ENCODE measurements at places on chromosomes 3 and 15. TPM values are rescaled to one million over a fixed set of nuclear protein-coding genes. Genes with fewer than 3 reads are reported as not detected.

DNA sequence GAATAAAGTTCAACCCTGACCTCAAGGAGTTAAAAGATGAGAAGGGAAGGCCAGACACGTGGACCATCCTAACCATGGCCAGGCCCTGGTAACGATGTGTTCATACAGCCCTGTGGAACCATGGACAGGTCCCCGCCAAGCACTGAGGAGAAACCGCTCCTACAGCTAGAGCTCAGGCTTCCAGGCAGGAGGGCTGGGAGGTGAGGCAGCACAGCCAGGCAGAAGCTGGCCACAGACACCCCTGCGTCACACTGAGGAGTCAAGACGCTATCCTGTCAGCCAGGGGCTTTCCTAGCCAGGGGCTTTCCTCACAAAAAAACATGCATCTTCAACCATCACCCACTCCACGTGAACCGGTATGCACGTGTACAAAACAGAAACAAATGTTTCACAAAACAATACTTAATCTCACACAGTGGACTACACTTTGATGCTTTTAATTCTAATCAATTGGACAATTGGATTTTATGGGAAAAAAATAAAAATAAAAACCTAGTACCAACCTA, 73.2 kb downstream of the TBC1D2B start:
- no peak for DNase-seq

DNA sequence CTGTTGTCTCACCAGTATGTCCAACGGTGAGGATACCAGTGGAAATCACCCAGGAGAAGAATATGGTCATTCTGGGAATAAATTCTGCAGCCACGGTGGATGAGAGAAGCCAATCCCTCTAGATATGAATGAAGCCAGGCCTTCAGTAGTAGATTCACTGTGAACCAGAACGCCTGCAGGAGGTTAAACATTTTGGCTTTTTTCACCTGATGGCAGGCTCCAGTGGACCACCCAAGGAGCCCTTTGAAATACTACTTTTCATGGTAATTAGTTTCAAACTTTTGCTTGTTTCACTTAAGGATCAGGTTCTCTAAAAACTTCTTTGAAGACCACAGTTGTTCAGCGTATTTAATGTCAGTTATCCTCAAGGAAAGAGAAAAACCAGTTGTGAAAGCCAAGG, 353.4 kb downstream of the RORA start:
- DNase-seq, result no peak

GRCh38 chr3:165197481-165197800, 1.3 kb upstream of the SLITRK3 start:
- no peak for DNase-seq

GRCh38 chr3:128587391-128587790, 63.2 kb downstream of the RPN1 start:
- DNase-seq, result no peak

- DNase-seq, result no peak
Measured at GRCh38 chr15:42048821-42049200, 28.0 kb upstream of the PLA2G4E start.

DNA sequence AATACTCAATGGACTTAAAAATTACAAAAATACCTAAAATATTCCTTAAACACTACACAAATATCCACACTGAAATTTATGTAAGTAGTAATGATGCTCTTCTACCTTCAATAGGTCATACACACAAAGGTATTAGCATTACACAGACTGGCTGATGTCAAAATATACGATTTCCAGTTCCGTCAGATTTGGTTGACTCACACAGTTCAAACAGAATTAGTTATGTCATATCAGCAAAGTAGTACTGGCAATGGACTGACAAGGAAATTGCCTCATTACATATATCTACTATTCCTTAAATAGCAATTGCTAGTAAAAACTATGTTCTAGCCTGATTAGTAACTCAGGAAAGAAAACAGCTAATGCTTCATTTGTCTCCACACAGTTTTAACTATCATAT, 70.8 kb downstream of the ADAM10 start:
- no peak for DNase-seq

GRCh38 chr15:60964527-60964926, 264.6 kb downstream of the RORA start:
- no peak for DNase-seq

- no peak for DNase-seq
Measured at GRCh38 chr15:57947781-57948180, 117.7 kb downstream of the ALDH1A2 start.

DNA sequence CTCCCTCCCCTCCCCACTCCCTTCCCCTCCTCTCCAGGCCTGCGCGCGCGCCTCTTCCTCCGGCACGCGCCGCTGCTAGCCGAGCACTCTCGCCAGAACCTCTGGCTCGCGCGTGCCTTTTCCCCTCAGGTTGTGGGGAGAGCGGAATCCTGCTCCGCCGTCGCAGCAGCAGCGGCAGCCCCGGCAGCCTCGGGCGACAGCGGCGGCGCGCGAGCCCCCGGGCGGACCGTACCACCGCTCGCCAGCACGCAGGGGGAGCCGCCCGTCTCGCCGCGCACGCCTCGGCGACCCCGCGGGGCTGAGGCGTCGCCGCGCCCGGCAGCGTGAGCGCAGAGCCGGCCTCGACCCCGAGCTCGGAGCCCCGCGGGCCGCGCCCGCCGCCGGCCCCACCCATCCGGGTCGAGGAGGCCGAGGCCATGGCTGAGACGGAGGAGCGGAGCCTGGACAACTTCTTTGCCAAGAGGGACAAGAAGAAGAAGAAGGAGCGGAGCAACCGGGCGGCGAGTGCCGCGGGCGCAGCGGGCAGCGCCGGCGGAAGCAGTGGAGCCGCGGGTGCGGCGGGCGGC, at the start of gene CDV3:
CDV3 (plus strand) TSS at position 58 of the 566 bp plus-strand sequence; CDS start at position 417, 359 bp downstream.
- no peak for DNase-seq

- no peak for DNase-seq
Measured at GRCh38 chr15:92617549-92618520, 37.7 kb downstream of the FAM174B start.

DNA sequence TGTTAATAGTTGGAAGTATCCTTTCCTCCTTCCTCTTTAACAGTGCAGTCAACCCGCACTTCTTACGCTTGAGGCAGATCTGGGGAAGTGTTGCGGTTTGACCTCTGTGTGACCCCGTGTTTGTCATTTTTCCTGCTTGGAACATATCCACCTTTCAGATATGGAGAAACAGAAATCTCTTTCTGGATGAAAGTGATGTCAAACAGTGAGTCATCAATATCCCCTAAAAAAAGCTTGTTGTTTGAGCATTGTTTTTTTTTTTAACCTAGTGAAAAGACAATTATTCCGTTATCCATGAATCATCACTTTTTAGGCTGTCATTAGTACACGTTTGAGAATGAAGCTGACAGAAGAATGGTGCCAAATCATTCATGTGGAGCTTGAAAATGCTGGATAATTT, 293.7 kb downstream of the ARPP21 start:
- DNase-seq, result peak; percentile 89

DNA sequence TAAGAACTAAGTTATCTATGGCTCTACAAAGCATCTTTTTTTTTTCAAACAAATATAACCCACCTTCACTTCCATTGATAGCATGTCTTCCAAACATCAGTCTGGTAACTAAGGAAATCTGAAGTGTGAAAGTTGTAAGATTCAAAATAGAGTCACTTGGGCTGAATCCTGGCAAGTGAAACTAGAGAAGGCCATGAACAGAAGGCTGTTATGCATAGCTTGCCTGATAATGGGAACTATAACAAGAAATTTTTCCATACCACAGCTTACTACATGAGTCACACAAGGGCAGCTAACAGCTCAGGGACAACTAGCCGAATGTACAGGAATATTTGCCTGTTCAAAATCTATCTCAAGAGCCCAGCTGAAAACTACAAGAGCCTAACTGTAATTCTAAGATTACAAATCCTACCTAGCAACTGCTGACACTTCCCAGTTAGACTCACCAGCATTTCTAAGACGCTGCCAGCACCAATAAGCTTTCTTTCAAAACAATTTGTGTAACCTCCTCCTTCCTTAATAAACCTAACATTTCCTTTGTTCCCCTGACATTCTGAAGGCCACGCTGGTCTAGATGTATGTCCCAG, 1066.5 kb downstream of the PLOD2 start:
- peak; percentile 69 for DNase-seq

GRCh38 chr3:52194485-52195290, 3.3 kb upstream of the ALAS1 start:
- no peak for DNase-seq

DNA sequence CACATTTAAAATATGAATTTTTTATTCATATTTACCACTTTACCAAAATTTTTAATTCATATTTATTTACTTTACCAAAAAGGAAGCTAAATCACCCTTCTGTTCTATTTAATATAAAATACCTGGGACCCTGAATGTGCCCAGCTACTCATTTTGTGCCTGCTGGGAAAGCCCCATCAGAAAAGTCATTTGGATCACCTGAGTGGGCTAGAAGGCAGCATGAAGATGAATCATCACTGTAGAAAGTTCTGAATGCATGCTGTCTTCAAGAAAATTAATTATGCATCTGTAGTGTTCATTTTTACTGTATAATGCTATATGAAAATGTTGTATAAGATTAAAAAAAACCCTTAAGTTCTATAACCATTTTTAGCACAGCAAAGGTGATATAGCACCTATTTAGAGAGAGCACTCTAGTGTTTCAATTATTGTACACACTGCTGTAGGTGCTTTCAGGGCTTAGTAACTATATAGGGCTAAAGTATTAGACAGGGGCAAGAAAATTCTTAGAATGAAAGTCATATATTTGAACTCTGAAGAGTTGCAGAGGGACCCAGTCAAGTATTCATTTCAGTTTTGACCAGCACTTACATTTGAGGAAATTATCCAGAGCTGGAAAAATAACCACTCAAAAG, 175.1 kb downstream of the NFKBIZ start:
- DNase-seq, result no peak

DNA sequence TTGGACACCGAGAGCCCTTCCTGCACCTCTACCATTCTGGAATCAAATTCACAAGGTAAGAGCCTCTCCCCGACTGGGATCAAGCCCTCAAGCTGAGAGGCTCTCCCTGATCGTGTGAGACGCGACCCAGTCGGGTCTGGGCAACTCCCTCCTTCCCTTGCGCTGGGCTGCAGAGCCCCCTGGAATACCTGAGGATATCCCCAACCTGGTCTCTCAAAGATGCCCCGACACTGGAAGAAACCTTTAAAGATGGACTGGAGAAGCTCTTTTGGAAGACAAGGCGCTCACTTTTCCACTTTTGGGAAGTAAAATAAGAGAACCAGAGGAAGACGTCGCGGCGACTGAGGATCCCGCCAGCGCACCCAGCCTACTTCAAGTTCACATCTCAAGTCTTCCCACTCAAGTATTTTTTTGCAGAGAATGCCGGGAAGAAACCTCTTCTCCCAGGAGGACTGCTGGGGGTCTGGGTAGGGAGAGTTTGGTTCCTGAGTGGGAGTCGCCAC, 33.8 kb downstream of the ZIC4 start:
- DNase-seq, result no peak

GRCh38 chr15:67558502-67558901, 16.0 kb downstream of the MAP2K5 start:
- DNase-seq, result no peak

DNA sequence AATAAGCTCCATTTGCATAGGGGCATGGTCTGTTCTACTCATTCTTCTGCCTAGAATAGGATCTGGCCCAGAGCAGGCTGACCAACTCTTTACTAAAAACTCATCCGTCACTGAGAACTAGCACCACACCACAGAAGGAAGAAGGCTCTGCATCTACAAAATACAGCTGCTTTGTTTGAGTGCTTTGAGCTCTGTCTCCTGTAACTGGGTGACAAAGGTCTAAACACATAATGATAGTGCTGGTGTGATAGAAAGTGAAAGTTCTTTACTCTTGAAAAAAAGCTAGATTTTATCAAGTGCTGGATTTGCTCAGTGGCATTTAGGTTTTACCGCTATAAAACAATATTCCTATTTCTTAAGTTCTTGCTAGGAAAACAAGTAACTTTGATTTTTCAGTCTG, 140.7 kb downstream of the FHIT start:
- DNase-seq, result no peak

DNA sequence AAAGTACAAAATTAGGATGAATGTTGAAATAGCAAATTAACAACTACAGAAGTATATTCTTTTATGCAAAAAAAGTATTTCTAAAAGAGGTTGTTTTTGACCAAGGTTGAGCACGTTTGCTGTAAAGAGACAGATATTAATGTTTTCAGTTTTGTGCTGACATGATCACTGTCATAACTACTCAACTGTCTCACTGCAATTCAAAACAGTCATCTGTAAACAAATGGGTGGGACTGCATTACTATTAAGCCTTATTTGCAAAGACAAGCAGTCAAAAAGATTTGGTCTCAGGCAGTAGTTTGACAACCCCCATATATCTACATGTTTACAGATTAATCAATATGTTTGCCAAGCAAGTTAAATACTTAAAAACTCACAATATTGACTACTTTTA, 109.1 kb upstream of the ZNF385D start:
- DNase-seq, result no peak

- DNase-seq, result peak; percentile 19
Measured at GRCh38 chr15:36954486-36954885, 145.9 kb downstream of the MEIS2 start.

GRCh38 chr3:123813876-123814275, 70.3 kb downstream of the MYLK start:
- DNase-seq, result no peak

GRCh38 chr3:67713764-67714469, 59.5 kb upstream of the SUCLG2 start:
- no peak for DNase-seq

DNA sequence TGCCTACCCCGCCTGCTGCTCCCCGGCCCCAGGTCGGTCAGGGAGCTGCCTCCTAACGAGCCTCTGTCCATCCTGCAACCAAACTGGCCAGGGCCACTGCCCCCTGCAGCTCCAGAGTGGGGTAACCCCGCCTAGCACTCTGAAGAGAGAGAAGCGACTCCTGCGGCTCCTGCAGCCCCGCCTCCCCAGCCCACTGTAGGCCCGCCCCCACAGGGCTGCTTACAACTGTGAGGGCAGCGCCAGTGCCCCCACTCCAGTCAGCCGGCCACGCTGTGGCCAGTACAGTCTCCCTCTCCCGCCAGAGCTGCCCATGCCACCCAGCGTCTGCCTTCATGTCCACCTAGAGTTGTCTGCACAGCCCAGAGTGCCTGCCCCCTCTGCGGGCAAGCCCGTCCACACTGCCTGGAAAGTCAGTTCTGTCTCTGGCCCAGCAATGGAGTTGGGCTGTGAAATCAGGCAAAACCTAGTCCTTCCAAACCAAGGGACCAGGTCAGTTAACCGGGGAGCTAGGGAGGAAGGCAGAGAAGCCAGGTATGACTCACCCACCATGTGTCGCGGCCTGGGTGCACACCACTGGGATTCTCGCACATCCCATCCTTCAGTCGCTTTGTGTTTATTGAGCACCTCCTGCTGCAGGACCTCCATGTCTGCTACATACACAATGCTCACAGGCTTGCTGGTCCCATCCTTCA, 2.4 kb downstream of the UCN2 start:
- DNase-seq, result peak; percentile 87

- no peak for DNase-seq
Measured at GRCh38 chr15:69781411-69782125, 316.1 kb downstream of the TLE3 start.

GRCh38 chr3:126542340-126543241, 16.1 kb downstream of the C3orf22 start:
- DNase-seq, result no peak

- peak; percentile 22 for DNase-seq
Measured at GRCh38 chr3:179750720-179751328, 98.0 kb downstream of the USP13 start.

- DNase-seq, result peak; percentile 78
Measured at GRCh38 chr3:149382101-149382467, 4.6 kb upstream of the TM4SF1 start.

MESP2 gene
- total RNA-seq, result not detected

STXBP5L gene
- 0.36 TPM for total RNA-seq

RAD51 gene
- 15.7 TPM for total RNA-seq

CRYBG3 gene
- total RNA-seq, result 9.2 TPM

LRRC49 gene
- total RNA-seq, result 14.2 TPM

EFHB gene
- total RNA-seq, result not detected

DNAH1 gene
- 3.1 TPM for total RNA-seq

ITIH1 gene
- total RNA-seq, result not detected

Measured in A172 (cell line).